ENCODE measurements at places on chromosomes 16 and 17.

DNA sequence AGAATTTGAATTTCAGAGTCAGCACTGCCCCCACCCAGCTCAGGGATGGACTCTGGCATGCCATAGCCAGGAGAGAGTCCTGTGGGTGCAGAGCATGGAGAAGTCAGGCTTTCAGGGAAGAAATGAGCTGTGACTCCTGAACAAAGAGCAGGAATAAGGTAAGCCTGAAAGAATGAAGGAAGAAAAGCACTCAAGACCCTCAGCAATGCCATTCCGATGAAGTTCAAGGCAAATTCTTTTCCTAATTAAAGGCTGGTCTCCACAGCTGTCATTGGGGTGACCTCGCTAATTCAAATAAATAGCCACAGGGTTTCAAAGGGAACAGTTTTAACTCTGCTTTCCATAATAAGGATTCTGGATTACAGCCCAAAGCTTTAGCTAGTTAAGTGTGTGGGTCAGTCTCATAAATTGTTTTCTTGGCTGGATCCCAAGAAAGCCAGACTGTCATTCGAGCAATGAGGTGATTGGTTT, 31.7 kb downstream of the TOM1L2 start:
- no peak for DNase-seq

DNA sequence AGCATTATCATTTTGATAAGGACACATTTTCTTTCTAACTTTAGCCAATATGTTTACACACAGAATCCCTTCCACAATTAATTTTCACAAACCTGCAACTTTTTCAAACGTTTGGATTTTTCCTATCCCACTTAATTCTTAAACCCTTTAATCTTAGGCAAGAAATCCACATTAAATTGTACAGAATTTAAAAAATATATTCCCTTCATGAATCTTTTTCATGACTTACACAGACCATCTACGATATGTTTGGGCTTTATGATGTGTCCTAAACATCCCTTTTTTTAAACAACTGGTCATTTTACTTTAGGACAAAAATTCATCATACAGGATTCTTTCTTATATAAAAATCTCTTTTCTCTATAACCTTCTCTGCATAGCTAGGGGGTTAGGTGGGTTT, 241.5 kb upstream of the CNTNAP4 start:
- no peak for DNase-seq

GRCh38 chr17:47713980-47714700, 18.9 kb upstream of the TBX21 start:
- no peak for DNase-seq

GRCh38 chr17:50659179-50659578, 24.5 kb downstream of the ABCC3 start:
- DNase-seq: no peak

- no peak for DNase-seq
Observed at GRCh38 chr16:78762222-78762621, 662.8 kb downstream of the WWOX start.

DNA sequence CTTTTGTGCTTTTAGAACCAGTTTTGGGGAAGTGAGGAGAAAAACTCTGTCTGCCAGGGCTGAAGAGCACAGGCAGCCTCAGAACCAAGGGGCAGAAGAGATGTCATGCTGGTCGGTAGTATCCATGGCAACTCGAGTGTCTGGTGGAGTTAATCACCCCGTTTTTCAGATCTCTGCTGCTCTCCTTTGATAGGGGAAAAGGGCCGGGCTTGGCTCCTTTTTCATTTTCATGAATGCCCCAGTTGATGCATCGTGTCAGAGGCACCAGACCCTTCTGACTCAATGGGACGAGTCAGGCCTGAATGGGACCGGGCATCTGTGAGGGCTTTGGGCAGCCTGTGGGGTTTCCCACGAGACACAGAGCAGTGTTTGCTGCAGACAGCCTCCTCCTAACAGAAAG, 304.6 kb downstream of the ABCC12 start:
- no peak for DNase-seq

DNA sequence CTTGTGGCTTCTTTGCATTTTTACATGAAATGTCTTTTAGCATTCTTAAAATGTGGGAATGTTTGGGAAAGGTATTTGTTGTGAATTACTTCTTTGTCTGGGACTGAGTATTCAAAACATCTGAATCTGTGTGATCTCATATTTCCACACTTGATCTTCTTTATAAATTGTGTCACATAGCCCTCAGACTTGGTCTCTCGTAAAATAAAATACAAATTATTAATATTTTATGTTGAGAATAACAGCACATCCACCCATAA, 81.9 kb downstream of the TUBD1 start:
- DNase-seq: no peak

- no peak for DNase-seq
Observed at GRCh38 chr16:51591480-51591879, 440.4 kb upstream of the SALL1 start.

DNA sequence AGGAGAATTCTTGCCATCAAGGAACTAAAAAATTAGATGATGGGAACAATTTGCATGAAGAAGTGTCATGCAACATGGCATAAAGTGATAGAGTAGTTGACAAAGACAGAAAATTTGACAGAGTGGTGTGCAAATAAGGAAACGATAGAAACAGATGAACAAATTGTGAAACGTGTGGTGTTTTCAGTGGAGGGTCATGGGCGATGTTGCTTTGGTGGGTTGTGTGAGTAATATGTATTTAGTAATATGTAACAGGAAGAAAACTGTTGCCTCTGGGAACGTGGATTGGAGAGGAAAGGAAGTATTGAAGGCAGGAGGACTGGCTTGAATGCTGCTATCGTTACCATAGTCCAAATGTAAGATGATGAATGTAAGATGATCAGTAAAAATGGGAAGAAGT, 3.6 kb downstream of the COX10 start:
- DNase-seq: no peak

DNA sequence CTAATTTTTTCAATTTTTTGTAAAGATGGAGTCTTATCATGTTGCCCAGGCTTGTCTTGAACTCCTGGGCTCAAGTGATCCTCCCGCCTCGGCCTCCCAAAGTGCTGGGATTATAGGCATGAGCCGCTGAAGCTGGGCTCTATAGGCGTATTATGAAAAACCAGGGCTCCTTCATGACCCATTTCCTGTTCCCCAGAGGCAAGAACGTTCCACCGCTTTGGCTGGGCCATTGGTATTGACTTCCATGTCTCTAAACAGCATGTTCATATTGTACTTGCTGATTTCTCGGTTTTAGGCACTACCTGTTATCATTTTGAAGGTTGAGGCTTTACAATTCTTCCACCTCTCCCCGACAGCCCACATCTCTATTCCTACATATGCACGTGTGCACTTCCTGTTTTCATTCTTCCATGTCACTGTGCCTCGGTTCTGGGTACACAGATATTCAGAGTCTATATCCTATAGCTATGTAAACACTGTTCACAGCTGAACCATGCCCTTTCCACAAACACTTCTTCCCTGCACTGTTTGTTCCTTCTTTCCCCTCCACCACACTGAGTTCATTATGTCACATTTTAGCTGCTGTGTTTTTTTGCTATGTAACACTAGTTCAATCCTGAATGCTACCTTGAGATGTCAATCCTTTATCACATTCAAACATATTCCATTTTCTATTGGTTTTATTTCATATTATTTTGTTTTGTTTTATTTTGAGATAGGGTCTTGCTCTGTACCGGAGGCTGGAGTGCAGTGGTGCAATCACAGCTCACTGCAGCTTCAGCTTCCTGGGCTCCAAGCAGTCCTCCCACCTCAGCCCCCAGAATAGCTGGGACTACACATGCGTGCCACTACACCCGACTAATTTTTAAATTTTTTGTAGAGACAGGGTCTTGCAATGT, 16.8 kb upstream of the MAPK3 start:
- no peak for DNase-seq

DNA sequence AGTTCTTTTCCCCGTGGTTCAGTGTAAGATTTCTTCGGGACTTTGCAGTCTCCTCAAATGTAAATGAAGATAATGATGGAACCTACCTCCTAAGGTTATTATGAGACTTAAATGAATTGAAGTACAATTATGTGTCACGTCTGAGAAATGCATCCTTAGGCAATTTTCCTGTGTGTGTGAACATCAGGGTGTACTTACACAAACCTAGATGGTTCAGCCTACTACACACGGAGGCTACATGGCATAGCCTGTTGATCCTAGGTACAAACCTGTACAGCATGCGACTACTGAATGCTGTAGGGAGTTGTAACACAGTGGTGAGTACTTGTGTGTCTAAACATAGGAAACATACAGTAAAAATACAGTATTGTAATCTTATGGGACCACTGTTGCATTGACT, 1.1 kb upstream of the FAM20A start:
- DNase-seq: no peak

DNA sequence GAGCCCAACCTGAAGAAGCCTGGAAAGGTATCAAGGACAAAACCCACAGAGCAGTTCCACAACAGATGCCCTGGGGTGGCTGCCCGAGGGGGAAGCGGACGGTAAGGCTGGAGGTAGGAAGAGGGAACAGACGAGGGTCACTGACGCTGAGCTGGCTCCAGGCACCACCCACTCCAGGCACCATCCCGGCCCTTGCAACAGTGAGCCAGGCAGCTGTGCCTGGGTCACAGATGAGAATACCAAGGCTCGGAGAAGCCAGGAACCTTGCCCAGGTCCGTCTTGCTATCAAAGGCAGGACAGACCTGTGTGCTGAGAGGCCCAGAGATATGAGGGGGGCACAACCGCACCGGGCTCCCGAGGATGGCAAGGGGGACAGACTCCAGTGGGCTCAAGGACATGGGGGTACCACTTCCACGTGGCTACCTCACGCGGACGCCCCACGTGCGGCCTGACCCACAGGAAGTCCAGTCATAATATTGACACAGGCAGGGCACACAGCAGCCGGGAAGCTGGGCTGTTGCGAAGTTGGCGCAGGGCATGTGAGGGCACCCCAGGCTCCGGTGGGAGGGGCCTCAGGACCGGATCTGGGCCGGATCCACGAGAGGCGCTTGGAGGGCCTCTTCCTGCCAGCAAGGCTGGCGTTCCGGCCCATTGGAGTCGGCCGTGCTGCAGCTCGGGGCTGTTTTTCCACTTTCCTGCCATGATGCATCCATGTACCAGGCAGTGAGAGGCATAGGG, 29.9 kb downstream of the PEMT start:
- DNase-seq: no peak

DNA sequence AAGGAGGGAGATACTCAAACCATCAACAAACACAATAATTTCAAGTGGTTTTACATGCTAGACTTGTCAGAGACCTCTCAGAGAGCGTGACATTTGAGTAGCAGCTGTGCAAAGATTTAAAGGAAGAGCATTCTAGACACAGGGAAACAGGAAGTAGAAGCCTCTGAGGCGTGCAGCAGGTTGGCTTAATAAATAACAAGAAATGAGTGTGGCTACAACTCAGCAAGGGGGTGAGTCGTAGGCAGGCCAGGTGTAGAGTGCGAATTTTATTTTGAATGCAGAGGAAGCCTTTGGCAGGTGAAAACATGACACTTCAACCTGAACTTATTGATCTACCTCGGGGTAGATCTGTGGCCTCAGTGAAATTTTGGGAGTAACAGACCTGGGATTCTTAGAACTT, 73.2 kb upstream of the MRTFB start:
- peak; percentile 24 for DNase-seq

DNA sequence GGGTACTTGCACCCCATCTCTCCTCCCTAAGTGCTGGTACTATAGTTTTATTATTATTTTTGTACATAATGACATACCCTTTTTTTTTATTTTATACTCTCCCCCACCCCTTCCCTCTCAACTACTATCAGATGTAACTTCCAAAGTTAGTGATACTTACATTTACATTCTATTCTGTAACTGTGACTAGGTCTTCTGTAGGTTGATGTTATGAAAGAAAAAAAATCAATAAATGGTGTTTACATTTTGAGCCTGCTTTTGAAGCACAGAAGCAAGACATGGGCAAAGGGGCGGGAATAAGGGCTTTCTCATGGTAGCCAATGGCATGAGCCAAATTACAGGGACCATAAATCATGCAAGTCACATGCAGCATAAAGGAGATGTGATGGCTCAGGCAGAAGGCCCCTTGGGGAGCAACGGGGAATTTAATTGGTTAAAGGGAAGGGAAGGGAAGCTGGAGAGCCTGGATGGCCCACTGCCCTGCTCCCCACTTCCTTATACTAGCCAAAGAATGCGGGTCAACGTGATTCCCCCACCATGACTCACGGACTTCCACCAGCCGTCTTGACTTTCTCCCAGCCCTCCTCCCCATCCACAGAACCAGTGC, 2.4 kb upstream of the ACSF2 start:
- DNase-seq: no peak

DNA sequence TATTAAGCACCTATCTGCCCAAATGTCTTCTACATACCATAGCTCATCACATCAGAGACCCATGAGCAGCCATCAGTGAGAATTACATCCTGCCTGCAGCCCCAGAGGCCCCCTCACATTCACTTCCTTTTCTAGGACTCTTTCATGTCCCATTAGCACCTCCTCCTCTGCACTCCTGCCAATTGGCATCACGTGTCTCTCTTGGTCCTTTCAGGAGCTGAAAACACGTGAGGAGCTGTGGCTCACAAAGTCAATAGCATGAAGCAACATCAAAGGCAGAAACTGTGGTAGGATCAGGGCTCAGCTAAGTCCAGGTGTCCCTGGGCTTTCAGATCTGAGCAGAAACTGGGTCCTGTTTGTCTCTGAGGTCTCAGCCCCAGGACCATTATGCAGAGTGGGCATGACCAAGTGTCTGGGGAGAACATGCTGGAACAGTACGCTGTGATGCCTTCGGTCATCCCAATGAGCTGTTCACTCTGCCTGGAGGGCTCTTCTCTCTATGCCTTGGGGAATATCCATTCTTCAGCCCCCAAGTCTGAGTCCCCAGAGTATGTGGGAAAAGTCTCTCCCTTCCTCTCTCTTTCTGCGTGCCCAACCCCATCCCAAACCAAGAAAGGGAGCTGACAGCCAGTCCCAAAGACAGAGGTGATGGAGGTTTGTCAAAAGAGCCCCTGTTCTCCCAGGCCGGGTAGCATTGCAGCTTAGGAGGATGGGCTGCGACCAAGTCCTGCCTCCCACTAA, 457.0 kb upstream of the CDH5 start:
- no peak for DNase-seq

- DNase-seq: no peak
Observed at GRCh38 chr16:89374393-89374960, 115.9 kb downstream of the ANKRD11 start.

DNA sequence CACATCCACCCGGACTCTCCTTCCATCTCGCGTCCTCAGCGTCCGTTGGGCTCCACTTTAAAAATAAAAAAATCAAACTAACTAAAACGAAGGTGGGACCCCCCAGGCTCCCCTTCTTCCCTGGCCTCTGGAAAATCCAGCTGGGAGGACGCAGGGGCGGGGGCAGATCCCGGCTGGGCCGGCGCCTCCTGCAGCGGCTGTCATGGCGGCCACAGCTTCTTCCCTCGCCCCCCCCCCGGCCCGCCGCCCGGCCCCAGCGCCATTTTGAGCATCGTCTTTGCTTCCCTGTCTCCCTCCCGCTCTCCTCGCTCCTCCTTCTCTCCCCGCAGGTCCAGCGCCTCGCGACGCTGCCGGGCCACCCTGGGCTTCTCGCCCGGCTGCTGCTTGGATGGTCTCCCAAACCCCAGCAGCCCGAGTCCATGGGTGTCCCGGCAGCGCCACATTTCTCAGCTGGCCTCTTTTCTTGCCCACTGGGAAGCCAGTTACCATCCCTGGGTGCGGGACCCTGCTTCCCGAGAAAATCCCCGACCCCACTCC, 3.3 kb downstream of the HOXB2 start:
- no peak for DNase-seq

- DNase-seq: no peak
Observed at GRCh38 chr17:39204245-39204644, 4.2 kb downstream of the RPL19 start.
